Liver (tissue), 10 donors: ENCODE measurements at places on chromosomes 12 and 14. TPM values are rescaled to one million over a fixed set of nuclear protein-coding genes. Genes with fewer than 3 reads are reported as not detected.

The ABCD2 gene
- under 0.01 TPM for total RNA-seq

The DLGAP5 gene
- under 0.01 TPM for total RNA-seq

The CLEC2A gene
- total RNA-seq: not detected

The RGS6 gene
- 0.17 TPM for total RNA-seq

The RPL10L gene
- not detected for total RNA-seq

The PRKCH gene
- 13.7 TPM for total RNA-seq

- no peak for DNase-seq
Observed at GRCh38 chr12:42855362-42855950, 265.9 kb upstream of the PRICKLE1 start.

DNA sequence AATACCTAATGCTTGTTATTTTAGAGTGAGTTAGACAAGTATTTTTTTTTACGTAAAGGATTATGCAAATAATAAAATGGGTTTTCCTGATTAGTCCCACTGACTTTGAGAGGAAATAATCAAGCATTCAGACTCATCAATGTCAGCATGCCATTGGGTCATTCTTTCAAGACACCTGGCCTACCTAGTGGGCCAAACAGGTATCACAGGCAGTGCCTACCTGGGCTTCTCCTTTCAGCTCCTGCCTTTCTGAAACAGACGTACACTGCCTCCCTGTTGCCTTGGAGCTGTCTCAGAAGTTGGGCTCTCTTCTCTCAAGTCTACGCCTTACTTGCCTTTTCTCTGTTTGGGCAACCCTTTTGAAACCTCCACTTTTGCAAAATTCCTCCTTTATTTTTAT lies 545.6 kb downstream of the SNAPC1 start:
- DNase-seq: no peak

DNA sequence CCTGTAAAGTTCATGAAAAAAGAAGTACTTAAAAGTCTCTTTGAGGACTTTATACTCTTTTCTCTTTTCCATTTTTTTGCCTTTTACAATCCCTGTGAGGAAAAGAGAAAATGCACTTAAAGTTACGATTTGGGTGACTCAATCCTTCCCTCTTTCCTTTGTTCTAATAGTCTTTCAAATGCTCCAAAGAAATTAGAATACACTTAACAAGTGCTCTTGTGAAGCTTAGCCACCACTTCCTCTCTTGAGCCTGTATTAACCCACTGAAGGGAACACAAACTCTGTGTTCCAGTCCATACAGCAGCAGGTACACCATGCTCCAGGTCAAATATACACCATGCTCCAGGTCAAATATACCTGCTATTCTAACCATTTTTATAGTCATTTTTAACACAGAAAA lies 581.1 kb upstream of the MGAT4C start:
- no peak for DNase-seq

GRCh38 chr12:90274407-90274806 lies 565.8 kb upstream of the ATP2B1 start:
- no peak for DNase-seq

DNA sequence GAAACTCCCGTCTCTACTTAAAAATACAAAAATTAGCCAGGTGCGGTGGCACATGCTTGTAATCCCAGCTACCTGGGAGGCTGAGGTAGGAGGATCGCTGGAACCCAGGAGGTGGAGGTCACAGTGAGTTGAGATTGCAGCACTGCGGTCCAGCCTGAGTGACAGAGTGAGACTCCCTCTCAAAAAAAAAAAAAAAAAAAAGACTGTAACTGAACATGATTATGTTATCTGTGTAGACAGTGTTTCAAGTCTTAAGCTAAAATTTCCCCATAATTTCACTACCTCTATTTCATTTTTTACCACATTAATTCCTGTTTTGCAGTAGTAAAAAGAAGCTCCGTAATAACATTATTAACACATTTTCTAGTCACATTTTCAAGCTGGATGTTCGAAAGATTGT lies 5.4 kb downstream of the PLBD1 start:
- DNase-seq: no peak

DNA sequence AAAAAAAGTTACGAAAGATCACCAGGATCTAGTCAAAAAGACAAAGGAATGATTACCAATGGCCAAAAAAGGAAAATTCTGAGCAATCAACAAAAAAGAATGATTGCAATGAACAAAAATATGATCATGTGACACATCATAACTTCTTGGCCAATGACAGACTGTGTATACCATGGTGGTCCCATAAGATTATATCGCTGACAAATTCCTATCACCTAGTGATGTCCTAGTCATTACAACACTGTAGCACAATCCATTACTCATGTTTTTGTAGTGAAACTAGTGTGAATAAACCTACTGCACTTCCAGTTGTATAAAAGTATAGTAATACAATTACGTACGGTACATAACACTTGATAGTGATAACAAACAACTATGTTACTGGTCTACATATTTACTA lies 12.3 kb downstream of the SEL1L start:
- DNase-seq: no peak

GRCh38 chr12:132374612-132375445 lies 45.4 kb upstream of the GALNT9 start:
- no peak for DNase-seq

DNA sequence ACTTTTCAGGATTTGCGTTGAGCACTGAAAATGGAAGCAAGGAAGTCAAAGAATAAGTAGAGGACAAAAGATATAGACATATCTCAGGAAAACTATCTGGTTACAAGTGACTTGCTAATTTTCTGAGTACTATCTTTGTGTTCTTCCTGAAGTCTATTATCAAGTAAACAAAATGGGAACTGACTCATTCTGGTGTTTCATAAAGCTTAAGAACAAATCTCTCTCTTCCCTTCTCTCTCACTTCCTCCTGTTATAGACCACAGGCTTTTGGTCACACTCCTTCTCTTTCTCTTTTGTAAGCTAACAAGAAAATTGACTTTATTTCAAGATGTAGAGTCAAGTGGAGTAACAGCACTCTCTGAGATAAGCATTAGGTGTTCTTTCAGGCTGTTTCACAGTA lies 406.6 kb upstream of the SYT1 start:
- DNase-seq: no peak

DNA sequence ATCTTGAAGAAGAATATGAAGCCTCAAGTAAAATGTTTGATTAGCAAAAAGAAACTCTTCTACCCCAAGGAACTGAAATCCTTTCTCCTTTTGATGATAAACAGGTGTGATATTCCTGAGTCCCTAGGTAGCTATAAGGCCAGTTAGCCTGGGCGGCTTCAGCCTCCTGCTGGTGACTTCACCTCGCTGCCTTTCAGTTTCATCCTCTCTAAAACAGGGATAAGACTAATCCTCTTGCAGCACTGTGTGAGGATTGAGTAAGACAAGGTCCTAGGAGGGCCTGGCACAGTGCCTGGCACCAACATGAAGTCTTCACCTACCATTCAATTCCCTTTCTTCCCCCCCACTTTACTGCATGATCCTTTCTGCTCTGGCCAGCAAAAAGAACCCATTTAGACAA lies 42.1 kb downstream of the CIT start:
- no peak for DNase-seq

GRCh38 chr12:113066813-113067400 lies 10.4 kb downstream of the DTX1 start:
- no peak for DNase-seq

- DNase-seq: no peak
Observed at GRCh38 chr12:27555925-27556778, 32.1 kb downstream of the PPFIBP1 start.

GRCh38 chr12:12671850-12672660 lies 23.9 kb downstream of the GPR19 start:
- DNase-seq: no peak

DNA sequence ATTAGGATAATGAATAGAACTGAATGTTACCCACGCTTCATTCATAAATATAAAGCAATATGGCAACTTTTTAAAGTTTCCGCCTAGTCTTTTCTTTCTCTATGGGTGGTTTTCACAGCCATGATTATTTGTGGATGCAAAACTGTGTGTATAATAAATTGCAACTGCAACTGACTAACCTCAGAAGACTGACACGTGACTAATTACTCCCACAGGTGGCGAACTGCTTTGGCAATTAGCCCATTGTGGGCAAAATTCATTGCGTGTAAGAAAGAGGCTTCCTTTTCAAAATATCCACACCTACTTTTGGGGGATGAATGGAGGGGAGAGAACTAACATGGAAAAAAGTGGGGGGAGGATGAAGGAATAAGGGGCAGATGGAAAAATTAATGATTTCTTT lies 79.0 kb downstream of the SLC25A21 start:
- DNase-seq: no peak

- DNase-seq: no peak
Observed at GRCh38 chr12:64682572-64683277, 72.4 kb downstream of the RASSF3 start.

- DNase-seq: no peak
Observed at GRCh38 chr14:87566991-87567390, 426.0 kb downstream of the GALC start.
